ENCODE measurements at places on chromosomes 3 and 15.

GRCh38 chr15:56460071-56460470 is 4.9 kb downstream of the MNS1 start:
- DNase-seq = no peak

- no peak for DNase-seq
Measured at GRCh38 chr3:196688349-196688748, 23.7 kb downstream of the CEP19 start.

- no peak for DNase-seq
Measured at GRCh38 chr3:53103397-53104296, 26.6 kb downstream of the RFT1 start.

DNA sequence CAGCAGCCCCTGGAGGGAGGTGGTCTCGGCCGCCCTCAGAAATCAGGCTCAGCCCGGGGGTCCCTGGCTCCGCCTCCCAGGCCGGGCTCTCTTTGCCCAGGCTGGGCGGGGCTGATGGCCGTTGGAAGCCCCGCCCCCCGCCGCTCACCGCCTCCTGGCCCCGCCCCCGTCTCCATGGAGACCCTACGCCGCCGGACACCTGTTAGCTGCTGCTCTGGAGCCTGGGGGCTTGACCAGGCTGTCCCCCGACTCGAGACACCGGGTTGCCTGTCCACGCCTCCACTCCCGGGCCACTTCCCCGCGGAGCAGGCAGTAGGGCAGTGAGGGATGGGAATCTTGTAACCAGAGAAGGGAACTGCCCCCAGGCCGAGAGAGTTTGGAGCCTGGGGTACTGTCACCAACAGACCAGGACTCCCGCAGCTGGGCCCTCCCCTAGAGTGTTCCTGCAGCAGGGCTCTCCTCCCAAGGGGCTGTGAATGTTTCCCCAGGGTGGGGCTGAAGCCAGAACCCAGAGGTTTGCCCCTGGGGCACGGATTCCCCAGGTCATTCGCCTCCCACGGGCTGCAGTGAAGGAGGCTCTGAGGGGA is 27.8 kb upstream of the RPL32 start:
- DNase-seq = peak; percentile 11

DNA sequence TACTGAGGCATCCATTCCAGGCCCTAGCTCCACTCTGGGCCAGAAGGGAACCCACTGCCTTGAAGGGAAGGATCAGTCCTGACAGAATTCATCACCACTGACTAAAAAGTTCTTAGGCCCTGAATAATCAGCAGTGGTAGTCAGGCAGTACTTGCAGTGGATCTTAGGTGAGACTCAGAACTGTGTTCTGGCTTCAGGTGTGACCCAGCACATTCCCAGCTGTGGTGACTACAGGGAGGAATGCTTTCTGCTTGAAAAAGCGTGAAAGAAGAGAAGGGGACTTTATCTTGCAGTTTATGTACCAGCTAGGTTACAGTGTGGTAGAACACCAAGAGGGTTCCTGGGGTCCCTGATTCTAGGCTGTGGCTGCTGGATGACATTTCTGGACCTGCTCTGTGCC is 24.9 kb upstream of the AADACL2 start:
- no peak for DNase-seq

GRCh38 chr15:73298522-73299245 is 70.1 kb downstream of the HCN4 start:
- no peak for DNase-seq

- no peak for DNase-seq
Measured at GRCh38 chr15:23764716-23765115, 77.6 kb upstream of the NDN start.

DNA sequence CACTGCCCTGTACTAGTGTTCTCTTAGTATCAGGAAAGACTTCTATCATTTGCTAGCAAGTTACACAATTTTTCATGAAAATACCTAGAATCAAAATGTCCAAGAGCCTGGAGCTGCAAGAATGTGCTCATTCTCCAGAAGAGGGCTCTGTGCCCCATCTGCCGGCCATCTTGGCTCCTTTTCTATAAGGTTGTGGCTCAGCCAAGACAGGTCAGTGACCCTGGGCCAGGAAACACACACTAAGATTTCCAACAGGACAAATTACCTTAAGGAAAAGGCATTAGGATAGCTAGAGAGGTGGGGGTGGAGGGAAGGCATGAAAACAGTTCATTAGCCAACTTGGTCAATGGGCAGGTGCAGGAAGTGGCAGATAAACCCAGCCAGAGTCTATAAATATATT is 20.7 kb downstream of the TIMP4 start:
- no peak for DNase-seq

DNA sequence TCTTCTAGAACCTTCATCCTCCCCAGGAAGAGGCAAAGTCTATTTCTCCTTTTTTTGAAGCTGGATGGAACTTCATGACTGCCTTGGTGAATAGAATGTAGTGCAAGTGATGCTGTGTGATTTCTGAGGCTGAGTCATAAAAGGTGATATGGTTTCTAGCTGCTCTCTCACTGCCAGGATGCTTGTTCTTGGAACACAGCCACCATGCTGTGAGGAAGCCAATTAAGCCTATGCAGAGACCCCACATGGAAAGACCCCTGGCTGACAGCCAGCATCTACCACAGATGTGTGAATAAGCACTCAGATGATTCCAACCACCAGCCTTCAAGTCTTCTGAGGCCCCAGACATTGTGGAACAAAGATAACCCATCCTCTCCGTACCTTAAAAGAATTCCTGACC is 57.0 kb downstream of the ISL2 start:
- no peak for DNase-seq

DNA sequence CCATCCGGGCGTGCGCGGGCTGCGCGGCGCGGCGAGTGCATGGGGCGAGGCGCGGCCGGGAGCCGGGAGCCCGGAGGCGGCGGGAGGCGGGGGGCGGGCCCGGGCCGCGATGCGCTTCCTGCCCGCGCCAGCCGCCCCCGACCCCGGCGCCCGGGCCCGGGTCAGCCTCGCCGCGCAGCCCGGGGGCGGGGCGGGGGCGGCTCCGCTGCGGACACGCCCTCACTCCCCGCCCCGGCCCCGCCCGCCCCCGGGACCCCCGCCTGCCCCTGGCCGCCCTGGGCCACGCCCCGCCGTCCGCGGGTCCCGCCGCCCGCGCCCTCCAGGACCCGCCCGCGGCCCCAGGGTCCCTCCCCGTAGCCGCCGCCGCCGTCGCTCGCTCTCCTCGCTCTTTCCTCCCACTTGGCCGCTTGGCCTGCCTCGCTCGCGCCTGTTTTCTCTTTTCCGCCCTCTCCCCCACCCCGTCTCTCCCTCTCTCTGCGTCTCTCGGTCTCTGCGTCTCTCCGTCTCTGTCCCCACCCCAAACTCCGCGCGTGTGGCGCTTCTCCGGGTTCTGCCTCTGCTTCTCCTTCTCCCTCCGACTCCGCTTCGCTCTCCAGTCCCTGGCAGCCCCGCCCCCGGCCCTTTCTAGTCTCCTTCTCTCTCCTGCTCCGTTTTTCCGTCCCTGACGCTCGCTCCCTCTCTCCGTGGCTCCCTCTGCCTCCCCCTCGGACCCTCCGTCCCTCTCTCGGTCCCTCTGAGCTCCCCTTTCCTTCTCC is at the start of gene PLXND1:
TSS of gene PLXND1 (minus strand) at position 41 of the 755 bp plus-strand sequence. CDS start at position 4, 37 bp downstream.
- DNase-seq = peak; percentile 37

GRCh38 chr3:52076896-52077780 is 20.8 kb upstream of the DUSP7 start:
- no peak for DNase-seq

- no peak for DNase-seq
Measured at GRCh38 chr15:41483519-41483918, 10.2 kb upstream of the ITPKA start.

GRCh38 chr3:197038679-197039462 is 9.3 kb upstream of the MELTF start:
- DNase-seq = no peak

DNA sequence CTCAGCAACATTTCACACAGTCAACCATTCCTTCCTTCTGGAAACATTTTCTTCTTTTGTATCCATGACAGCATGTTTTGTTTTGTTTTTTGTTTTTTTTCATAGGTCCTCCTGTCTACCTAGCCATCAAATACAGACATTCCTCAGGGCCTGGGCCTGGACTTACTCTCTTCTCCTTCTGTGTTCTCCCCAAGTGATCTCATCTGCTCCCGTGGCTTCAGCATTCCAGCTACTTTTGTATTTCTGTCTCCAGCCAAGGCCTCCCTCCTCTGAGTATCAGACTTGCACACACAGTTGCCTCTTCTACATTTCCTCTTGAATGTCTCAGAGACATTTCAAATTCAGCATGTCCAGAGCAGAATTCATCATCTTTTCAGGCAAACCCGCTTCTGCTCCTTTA is 82.4 kb downstream of the HCN4 start:
- DNase-seq = no peak

DNA sequence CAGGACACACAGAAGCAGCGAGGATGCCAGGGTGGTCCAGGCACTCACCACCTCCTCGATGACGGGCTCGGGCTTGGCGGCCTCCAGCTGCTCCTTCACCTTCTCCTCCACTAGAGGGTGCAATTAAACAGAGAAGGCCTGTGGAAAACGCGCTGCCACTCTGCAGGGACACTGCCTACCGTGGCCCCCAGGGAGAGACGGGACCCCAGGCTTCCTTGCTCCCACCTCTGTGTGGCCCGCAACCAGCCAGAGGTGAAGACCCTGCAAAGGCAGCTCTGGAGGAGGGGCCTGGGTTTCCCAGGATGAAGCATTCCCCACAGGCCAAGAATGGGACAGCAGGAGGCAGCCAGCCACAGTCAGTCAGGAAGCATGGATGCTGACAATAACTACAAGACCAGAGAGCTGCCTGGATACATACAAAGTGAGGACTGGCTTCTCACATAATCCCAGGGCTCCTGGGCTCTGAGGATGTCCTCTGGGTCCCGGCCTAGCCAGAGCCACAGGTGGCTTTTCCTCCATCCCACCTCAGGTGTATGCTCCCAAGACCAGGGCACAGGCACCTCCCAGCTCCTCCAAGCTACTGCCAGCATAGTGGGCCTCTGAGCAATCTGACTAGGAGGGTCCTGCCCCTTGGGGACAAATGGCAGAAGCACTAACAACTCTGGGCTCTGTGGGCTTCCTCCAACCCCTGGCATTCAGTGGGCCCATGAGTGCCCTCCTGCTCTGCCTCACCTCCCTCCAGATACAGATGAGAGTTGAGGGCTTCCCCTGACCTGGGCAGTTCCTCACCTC is 46.2 kb downstream of the PTH1R start:
- no peak for DNase-seq

DNA sequence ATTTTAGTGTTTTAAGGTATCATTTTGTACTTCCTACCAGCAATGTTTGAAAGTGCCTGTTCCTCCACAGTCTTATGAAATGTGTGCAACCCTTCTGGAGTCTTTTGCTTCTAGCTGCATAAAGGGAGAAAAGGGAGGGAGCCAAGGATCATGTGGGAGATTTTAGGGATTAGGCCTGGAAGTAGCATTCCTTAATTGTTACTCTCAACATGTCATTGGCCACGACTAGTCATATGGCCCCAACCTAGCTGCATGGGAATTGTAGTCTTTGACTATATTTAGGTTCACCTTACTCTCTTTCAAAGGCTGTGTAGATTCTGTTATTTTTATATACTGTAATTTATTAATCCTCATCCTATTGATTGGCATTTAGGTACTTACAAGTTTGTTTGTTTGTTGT is 14.9 kb downstream of the CRTAP start:
- no peak for DNase-seq

GRCh38 chr15:99340347-99340746 is 89.1 kb downstream of the LRRC28 start:
- DNase-seq = no peak

- no peak for DNase-seq
Measured at GRCh38 chr3:156323466-156323865, 203.1 kb downstream of the KCNAB1 start.

DNA sequence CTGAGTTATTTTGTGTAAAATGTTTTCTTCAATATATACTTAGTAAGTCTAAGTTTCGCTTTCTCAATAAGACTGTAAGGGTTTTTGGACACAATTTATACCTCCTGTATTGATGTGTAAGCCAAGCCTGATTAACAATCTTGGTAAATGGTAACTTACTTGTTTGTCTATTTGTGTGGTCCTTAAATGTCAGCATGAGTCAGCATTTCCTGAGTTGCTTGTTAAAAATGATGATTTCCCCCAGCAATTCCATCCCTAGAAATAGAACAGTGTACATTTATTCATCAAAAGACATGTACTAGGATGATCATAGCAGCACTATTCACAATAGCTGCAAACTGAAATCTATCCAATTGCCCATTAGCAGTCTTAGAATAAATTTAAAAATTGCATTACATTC is 53.4 kb upstream of the LRIG1 start:
- DNase-seq = no peak

GRCh38 chr15:37112171-37112570 is 11.8 kb upstream of the MEIS2 start:
- DNase-seq = no peak

DNA sequence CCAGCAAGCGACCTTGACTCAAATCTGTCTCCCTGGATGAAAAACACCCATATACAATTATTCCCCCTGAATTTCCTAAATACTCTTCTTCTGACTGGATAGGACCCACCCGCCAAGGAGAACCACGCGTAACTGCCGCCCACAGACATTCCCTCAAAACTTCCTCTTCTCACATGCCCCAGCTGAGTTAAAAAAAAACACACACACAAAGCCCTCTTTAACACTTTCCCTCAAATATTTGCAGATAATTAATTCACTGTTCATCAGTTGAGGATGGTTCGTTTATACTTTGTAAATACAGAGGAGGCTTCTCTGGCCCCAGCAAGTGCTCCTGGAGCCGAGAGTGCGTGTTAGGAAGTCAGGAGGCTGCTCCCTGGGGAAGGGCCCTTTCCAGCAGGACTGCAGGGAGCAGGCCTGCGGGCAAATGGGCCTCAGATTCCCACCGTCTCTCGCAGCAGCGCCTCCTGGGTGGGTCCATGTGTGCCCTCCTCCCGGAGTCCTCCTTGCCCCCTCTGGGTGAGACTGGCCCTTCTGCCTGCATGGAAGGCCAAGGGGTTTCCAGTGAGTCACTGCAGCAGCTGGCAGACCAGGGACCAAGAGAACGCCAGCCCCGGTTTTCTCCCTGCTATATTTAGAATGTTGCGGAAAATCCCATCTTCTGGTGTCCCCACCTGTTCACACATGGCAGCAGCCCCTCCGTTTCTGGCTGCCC is 46.8 kb downstream of the MGLL start:
- no peak for DNase-seq

- no peak for DNase-seq
Measured at GRCh38 chr3:18351069-18351628, 74.0 kb downstream of the SATB1 start.

GRCh38 chr15:87758794-87759418 is 497.6 kb downstream of the NTRK3 start:
- no peak for DNase-seq

DNA sequence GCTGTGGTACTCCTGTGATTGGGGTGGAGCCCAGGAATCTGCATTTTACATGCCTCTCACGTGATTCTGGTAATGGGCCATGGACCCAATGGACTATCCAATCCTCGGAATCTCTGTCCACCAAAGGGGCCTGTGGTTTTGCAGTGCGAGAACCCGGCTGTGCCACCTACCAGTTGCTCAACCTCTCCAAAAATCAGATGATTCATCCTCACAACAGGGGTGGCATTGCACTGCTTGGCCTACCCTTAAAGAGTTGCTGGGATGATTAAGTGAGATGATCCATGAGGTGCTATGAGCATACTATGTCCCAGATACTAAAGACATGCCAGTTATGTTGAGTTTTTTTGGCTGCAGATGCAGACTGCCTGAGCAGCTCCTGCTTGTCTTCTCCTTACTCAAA is 5.1 kb downstream of the ANP32A start:
- DNase-seq = no peak

GRCh38 chr3:33035596-33035995 is 61.4 kb downstream of the GLB1 start:
- DNase-seq = no peak

Data from activated T-helper 9 cell treated with anti-CD3 and anti-CD28 coated beads, Interleukin-2, amount 50 U/mL, for 16 hours (primary cell).